ENCODE measurements at places on chromosomes 16 and 17. TPM values are rescaled to one million over a fixed set of nuclear protein-coding genes. Genes with fewer than 3 reads are reported as not detected.

- DNase-seq, result no peak
Measured at GRCh38 chr16:72847187-72848027, 200.5 kb downstream of the ZFHX3 start.

DNA sequence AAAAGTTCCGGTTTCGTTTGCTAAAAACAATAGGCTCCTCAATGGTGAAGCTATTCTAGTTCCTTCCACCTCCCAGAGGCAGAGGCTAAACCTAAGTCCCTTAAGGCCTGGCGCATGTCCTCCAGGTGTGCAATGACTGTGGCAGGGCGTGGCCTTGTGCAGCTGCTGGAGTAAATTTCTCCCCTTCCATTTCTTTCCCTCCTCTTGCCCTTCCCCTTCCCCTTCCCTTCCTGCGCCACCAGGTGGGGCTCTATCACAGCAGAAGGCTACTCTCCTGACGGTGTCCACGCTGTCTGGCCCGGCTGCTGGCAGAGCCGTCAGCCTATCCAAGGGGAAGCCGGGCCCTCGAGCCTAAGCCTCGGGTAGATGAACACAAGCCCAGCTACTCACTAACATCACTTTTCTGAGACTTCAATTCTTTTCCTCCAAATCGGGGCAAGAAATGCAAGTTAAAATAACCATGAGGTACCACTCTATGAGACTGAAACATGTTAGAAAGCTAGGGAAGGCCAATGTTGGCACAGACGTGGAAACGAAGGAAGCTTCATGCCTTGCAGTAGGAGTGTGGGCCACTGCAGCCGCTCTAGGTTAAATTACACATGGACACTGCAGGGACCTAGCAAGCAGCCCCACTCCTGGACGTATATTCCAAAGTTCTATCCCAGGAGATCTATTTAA, 34.4 kb downstream of the C16orf78 start:
- peak; percentile 90 for DNase-seq

DNA sequence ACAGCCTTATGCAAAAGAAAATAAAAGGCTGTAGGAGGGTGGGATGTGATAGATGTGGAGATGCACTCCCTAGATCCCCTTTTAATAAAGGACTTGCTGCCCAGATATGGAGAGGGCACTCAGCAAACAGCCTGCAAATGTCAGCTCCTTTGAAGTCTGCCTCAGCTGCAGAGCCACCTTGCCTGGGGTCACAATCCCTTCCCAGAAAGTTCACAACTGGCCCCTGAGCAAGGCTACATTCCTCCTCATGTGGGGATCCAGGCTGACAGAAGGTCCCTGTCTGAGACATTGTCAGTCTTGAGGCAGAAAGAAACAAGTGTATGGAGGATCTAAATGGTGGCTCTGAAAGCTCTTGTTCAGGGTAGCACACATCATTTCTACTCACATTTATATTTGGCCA, 36.1 kb downstream of the SLFN11 start:
- no peak for DNase-seq

The C16orf86 gene
- polyA plus RNA-seq, result 3.1 TPM

DNA sequence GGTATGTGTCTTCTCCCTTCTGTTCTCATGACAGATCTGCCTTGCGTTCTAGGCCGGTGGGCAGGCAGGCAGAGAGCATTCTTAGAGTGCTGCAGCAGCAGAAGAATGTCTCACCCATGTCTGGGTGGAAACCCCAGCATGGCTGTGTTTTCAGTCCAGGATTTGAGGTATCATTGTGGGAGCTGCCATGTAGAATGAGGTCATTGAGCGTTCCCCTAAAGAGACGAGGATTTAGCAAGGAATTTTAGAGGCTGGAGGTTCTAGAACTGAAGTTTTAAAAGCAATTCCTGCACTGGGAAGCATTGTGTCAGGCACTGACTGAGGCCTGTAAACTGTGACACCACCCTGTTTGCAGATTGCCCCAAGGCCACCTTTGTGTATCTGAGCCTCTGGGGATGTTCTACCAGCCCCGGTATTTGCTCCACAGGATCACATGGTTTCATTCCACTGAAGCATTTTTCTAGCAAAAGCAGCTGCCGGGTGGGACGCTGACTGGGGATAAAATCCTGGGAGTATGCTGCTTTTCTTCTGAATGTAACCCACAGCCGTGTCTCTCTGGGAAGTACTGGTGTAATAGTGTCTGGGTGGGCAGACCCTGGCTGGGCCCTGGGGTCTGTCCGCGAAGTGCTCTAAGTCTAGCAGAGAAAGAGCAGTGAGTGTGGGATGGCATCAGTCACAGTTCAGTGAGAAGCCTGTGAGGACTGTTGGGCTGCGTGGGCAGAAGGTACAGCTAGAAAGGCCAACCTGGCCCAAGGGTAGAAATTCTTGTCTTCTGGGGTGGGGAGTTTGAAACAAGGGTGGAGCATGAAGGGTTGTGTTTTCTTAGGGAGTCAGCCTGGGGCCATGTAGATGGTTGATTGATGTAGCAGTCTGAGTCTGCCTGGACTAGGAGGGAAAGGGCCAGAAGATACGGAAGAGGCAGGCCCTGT, 30.2 kb downstream of the PLCD3 start:
- no peak for DNase-seq

DNA sequence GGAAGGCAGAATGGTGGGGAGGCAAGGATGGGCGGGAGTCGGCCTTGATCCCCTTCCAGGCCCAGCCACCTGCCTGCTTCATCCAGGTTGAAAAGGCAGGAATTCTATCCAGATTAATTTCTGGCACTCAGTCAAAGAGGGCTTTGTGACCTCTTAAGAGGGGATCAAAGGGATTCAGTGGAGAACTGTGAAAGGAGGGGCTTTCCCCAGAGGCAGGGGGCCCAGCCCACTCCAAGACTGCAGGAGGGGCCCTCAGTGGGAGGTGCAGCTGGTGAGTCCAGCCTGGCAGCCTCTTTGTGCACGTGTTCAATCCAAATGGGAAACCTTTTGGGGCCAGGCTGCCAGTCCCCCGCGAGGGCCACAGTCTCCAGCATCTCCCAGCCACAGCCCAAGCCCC, 148.5 kb upstream of the PLCG2 start:
- no peak for DNase-seq

DNA sequence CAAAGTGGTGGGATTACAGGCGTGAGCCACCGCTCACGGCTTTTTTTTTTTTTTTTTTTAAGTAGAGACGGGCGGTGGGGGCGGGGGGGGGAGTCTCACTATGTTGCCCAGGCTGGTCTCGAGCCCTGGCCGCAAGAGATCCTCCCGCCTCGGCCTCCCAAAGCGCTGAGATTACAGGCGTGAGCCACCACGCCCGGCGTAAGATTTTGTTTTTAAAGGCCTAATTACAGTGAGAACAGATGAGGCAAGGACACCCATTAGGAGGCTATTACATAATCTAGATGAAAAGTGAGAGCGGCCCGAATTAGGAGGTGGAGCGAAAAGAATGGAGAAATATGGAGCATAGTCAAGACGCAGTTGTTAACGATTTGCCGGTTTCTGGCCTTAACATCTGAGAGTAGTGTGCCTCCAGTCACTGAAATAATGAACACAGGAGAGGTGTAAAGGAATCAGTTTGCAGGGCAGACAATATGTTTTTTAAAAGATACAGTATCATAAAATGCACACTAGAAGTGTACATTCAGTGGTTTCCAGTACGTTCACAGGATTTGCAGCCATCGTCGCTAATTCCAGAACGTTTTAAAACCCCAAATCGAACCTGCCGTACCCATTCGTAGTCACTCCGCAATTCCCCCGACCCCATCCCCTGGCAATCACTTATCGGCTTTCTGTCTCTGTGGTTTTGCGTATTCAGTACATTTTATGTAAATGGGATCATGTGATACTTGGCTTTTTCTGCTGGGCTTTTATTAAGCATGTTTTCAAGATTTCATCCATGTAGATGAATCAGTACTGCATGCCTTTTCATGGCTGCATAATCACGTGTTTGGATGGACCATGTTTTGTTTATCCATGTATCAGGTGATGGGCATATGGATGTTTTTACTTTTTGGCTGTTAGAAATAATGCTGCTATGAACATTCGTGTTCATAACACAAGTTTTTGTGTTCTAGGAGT, 1.4 kb upstream of the SLX4 start:
- DNase-seq, result no peak

GRCh38 chr16:14018851-14019250, 52.3 kb upstream of the MRTFB start:
- no peak for DNase-seq

The PYY gene
- 0.20 TPM for polyA plus RNA-seq

- no peak for DNase-seq
Measured at GRCh38 chr17:17295141-17295540, 8.0 kb upstream of the NT5M start.

- DNase-seq, result no peak
Measured at GRCh38 chr17:78117027-78117981, 11.3 kb downstream of the TMC6 start.

DNA sequence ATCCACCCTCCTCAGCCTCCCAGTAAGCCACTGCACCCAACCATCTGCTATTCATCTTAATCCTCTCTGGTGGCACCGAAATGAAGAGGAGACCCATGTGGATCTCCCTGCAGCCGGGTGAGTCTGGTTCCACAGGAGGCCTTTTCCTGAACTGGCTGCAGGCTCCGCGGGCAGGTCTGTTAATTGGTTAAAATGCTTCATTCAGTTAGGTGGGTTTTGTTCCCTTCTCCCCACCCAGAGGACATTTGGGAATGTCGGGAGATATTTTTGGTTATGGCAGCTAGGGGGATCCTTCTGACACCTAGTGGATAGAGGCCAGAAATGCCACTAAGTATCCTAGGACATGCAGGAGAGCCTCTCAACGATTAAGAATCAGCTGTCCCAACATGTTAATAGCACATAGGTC, 16.7 kb downstream of the C16orf54 start:
- DNase-seq, result peak; percentile 11

The DYNC1LI2 gene
- polyA plus RNA-seq, result 78.3 TPM

DNA sequence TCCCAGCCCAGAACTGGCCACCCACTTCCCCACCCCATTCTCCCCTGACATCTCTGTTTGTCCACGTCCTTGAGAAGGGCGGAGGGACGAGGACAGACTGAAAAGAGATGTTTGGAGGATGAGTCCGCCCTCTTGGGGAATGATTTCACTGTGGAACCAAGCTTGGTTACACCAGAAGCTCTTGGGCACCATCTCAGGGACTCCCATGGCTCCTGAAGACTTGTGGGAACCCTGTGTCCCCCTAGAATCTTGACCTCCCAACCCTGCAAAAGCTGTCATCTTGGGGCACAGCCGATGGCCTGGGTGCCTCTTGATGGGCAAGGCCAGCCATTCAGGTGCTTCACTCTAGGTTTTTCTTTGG, 25.9 kb upstream of the LITAF start:
- no peak for DNase-seq

- DNase-seq, result no peak
Measured at GRCh38 chr16:4303973-4304372, 11.9 kb upstream of the GLIS2 start.

The NLRC3 gene
- polyA plus RNA-seq, result 0.38 TPM

DNA sequence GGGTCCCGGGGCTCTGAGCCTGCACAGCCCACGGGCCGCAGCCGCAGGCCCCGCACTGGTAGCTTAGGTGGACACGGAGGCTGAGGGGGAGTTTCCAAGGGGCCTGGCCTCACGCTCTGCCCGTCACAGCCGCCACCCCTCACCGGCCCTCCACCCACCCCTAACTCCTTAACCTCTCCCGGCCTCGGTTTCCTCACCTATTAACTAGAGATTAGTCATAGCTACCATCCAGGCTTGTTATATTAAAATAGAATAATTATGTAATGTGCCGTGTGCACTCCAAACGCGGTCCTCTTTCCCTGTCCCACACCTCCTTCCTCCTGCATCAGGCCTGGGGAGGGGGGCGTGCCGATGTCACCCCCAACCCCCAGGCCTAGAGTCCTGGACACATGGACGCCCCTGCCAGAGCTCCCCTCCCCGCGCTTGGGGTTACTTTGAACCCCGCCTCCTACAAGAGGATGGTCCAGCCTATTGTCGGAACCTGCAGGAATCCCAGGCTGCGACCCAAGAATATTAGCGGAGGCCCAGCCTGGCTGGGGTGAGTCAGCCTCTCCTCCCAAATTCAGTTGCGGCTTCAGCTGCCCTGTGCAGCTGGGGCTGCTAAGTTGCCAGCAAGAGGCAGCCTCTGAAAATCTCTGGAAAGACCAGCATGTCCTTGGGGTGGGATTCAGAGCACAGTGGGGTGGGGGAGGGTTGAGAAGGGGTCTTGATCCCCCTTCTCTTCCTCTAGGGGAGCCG, 17.3 kb downstream of the SOCS3 start:
- peak; percentile 91 for DNase-seq

The KRT40 gene
- polyA plus RNA-seq, result not detected

The TNK1 gene
- 3.1 TPM for polyA plus RNA-seq

The SGF29 gene
- polyA plus RNA-seq, result 17.4 TPM

DNA sequence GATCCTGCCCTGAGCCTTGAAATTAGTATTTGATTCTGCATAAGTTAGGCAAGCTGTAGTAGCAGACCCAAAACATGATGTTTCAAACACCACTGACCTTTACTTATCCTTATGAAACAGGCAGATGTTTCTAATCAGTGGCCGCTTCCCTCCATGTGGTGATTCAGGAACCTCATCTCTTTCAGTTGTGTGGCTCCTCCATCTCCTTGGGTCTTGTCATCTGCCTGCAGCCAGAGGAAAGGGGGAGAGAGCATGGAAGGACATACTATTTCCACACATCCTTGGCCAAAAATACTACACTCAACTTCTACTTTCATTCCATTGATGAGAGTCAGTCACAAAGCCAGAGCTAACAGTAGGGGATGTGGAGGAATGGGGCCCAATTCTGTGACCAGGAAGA, 41.6 kb upstream of the IRX6 start:
- no peak for DNase-seq

- DNase-seq, result peak; percentile 35
Measured at GRCh38 chr16:27819356-27819755, 244.2 kb downstream of the GSG1L start.

DNA sequence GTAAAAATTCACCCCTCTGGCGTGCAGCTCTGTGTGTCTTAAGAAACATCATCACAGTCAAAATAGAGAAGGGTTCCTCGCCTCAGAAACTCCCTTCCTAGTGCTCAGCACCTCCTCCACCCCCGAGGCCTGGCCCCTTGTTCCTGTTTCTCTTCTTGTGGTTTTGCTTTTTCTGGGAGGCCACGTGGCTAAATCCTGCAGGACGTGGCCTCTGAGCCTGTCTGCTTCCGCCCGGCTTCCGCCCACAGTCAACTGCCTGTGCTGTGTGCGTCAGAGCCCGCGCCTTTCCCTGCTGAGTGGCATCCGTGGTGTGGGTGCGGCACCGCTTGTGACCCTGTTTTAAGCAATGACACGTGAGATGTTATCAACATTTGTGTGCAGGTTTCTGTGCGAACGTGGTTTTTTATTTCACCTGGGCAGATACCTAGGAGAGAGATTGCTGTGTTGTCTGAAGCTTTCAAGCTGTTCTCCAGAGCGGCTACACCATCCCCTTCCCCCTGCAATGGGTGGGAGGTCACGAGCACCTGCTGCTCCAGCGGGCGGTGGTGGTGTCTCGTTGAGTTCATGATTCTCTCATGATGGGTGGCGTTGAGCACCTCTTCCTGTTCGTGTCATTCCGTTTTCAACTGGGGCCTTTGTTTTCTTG, 21.7 kb downstream of the ACSF3 start:
- peak; percentile 93 for DNase-seq

The CD300E gene
- polyA plus RNA-seq, result 0.18 TPM

Data from aorta (tissue), 5 donors.